ENCODE measurements at places on chromosomes 4 and X.

- DNase-seq = no peak
Measured at GRCh38 chr4:1862055-1862911, 6.3 kb upstream of the LETM1 start.

GRCh38 chr4:95000076-95000648, 242.4 kb downstream of the BMPR1B start:
- no peak for DNase-seq

- DNase-seq = peak; percentile 58
Measured at GRCh38 chr4:101400096-101400495, 52.8 kb upstream of the PPP3CA start.

- DNase-seq = no peak
Measured at GRCh38 chrX:23118890-23119527, 119.2 kb downstream of the DDX53 start.

DNA sequence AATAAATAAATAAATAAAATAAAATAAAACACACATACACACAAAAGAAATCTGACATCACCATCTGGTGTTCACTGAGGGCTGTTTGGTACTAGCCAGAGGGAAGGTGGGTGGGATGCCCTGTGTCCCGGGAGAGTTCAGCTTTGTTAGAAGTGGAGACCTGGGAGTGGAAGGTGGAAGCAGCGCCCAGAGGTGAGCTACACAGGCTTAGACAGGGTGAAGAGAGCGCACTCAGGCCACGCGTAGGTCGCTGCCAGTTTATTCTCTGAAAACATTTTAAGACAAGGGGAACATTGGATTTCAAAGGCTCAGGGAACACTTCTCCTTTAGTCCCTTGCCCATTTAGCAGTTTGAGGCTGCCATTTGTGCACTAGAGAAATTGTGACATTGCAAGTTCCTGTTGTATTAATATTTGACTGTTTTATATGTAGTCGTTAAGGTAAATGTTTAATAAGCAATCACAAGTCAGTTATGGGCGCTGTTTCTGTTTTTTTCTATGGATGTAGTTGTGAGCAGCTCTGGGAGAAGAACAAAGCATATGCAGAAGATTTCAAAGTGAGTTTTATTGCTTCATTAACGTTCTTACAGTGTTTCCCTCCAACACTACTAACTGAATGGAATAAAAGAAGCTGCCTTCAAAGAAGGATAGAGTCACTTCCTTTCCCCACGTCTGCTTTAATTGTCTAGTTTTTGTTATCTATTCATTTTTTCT, 405.5 kb upstream of the NR3C2 start:
- DNase-seq = no peak

DNA sequence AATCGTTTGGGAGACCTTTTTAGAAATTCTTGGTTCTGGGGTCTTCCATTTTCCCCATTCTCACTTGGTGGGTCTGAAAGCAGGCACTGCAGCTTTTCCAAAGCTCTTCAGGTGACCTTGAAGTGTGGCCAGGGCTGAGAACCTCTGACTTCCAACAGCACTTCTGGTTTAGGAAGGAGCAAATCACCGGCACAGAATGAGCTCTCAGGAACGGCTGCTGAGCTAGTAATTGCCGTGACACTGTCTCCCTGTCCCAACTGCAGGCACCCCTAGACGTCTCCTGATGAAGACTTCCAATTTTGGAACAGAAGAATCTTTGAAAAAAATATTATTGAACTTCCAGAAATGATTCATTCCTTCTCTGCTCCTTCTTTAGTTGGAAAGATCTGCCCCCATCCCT, 31.3 kb downstream of the CD38 start:
- DNase-seq = no peak

DNA sequence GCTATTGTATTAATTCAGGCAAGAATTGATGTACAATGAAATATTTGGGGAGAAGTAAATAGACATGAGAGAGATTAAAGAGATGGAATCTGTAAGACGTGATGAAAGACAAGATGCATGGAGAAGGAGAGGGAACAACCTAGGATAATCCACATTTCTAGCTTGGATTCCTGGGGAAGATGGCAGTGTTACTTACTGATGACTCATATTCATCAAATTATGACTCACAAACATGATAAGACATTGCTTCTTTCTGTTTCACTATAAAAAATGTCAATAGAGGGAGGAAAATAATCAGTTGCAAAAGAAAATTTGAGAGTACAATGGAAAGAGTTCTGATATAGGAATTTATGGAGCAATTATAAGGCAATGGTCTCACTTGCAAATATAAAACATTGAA, 104.1 kb upstream of the BMP3 start:
- DNase-seq = peak; percentile 35

DNA sequence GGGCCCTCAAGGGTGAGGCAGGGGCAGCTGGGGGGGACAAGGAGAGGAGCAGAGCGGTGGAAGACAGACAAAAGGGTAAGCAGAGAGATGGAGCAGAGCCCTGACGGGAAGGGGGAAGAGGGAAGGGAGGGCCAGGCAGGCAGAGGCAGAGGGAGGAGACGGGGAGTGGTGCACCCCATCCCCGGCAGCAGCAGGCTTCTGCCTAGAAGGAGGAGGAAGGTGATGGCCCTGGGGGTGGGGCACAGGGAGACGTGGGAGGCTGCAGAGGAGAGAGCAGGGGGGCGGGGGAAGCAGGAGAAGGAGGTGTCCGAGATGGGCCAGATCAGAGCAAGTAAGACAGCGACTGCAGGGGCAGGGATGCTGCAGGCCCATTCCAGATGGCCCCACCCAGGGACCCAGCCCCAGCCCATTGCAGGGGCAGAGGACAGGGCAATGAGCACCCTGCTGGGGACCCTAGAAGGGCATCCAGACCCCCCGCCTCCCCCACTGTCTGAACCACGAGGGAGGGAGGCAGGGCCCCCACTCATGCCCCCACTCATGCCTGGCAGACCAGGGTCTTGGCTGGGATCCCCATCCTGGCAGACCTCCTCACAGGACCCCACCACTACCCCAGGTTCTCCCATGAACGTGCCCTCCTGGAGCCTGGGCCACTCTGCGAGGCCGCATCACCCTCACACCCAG, 2.7 kb downstream of the L1CAM start:
- no peak for DNase-seq

GRCh38 chr4:117429506-117429905, 344.1 kb upstream of the TRAM1L1 start:
- no peak for DNase-seq

- DNase-seq = no peak
Measured at GRCh38 chrX:1072637-1073377, 139.6 kb downstream of the CRLF2 start.

DNA sequence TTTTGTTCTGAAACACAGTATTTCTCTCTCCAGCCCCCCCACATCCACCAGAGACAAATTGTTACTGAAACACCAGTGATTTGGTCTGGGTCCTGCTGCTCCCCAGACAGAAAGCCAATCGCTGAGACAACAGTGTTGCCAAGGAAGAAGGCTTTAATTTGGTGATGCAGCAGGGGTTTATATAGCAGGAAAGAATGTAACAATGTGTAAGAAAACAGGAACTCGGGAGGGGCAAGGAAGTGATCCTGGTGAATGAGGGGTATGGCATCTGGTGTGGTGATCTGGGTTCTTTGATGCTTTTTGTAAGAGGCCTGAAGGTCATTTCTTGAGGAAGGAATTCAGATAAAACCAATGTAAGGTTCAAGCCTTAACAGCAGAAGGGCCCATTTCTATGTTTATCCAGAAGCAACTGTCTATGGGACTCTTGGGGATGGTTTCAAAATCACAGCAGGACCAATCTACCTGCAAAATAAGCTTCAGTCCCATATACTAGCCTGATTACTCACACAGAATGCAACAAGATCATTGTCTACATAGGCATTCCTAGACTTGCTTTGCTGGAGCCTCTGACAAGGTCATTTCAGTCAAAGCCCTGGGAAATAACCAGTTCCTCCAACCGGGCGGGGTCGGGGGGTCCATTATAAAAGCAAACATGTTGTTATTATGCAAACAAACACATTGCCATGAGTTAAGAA, 445.2 kb upstream of the ZFP42 start:
- peak; percentile 76 for DNase-seq

DNA sequence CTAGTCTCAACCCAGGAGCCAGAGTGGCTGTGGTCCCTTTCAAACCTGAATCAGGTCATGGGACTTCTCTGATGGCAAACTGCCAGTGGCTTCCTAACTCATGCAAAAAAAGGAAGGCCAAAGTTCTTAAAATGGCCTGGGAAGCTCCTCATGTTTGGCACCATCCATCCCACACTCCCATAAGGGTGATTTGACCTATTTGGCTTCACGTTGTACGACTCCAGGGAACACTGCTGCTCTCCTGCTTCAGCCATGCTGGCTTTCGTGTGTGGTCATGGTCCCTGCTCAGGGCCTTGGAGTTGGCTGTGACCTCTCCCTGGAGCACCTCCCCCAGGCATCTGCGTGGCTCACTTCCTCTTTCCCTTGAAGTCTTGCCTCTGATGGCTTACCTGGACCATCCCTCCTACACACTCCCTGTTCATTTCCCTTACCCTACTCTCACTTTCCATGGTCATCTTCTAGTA, 12.8 kb upstream of the TMSB4X start:
- DNase-seq = no peak

- DNase-seq = no peak
Measured at GRCh38 chr4:87823724-87824123, 9.0 kb upstream of the MEPE start.

GRCh38 chrX:137033774-137034507, at the start of gene GPR101:
GPR101 (minus strand) TSS chrX:137033995; CDS start chrX:137031674, 2,321 bp downstream.
- no peak for DNase-seq

DNA sequence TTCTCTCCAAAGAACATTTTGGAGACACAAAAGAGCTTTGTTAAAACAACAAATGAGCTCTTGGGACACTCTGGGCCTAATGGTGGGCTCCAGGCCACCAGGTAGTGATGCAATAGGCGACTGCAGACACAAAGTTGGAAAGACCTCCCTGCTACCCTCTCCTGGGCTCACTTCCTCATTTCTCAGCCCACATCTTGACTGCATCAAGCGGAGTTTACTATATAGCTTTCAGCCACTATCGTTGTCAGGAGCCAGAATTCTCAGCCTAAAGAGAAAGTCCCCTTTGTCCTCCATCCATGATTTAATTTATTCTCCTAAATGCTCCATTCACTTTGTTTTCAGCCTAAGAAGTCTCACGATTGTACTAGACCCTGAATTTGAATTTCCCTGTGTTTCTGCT, 114.9 kb downstream of the EFHC2 start:
- DNase-seq = no peak

GRCh38 chr4:957581-958313, 15.6 kb downstream of the DGKQ start:
- DNase-seq = no peak

GRCh38 chr4:176780995-176781738, 11.6 kb downstream of the VEGFC start:
- DNase-seq = peak; percentile 51

DNA sequence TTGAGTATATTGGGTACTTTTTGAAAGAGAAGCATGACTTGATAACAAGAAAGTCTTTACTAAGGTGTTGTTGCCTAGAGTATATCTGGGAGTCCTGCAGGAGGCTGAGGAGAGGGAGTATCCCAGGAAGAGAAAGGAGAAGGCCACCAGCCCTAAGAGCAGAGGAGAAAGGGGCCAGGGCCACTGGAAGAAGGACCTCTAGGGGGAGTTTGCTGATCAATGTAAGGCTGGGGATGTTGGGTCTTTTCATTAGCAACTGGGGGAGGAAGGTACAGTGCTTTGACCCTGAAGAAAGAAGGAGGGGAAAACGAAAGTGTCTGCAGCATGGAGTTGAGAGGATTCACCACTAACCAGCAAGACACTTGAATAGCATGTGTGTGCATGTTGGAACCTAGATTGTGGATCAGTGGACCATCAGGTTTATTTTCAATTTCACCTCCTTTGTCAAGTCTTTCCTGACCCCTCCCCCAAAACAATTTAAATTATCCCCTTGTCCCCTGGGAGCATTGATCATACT, 4.5 kb downstream of the SMIM9 start:
- DNase-seq = no peak

DNA sequence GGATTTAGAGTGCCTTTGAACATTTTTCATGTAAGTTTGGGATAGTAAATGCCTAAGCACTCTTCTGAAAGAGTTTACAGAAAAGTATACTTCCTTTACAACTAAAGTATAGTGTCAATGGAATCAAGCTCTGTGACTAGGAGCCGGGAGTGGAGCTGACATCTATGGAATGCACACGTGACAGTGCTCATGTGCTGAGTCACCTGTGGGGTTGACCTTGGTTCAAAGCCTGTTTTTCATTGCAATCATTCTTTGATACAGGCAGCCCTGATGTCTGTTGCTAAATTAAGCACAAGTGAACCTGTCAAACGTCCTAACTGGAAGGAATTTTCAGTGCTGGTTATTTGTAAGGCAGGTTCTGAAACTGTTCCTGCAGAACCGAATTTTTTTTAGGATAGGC, 82.5 kb downstream of the GPAT3 start:
- peak; percentile 75 for DNase-seq

GRCh38 chr4:111464251-111465045, 680.8 kb upstream of the FAM241A start:
- no peak for DNase-seq

DNA sequence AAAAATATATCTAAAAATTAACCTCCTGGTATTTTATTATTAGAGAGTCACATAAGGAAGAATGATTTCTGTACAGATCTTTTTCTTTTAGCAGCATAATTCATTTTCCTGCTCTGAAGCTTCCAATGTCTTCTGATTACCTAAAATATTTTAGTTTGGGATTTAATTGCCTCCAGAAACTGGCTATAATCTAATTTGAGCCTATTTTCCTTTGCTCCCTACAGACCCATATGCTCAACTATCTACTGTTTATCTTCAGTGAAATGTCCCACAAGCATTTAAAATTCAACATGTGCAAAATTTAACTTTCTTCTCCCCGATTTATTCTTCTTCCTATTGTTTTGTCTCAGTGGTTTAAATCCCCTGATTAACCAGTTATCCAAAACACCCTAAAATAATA, 29.1 kb downstream of the NPY2R start:
- DNase-seq = no peak

DNA sequence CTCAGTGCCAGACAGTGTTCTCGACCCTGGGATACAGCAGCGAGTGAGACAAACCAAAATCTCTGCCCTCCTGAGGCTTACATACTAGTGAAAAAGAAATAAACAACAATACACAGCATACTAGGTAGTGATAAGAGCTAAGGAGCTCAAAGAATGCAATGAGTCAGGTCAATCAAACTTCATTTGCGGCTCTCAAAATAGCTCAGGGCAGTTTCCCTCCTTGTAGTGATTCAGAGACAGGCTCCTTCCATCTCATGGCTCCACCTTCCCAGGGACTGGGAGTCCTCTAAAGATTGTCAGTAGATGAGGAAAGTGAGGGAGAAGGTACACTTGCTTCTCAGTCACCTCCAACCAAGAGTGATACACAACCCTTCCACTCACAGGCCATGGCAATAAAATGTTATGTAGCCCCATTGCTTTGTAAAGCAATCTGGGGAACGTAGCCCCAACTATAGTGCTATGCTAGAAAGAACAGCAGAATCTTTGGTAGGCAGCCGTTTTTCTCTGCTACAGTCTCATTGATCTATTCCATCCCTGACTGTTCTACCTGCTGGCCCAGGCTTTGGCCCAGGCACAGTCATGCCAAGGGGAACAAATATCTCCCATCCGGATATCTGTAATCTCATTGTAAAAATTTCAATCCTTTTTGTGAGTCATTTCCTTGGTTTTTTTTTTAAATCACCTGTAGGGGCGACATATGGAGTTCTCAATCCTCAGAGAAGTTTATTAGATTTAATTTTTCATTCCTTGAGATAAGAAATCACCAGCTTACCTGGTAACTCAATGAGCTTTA, 183.1 kb upstream of the S100G start:
- DNase-seq = peak; percentile 57

GRCh38 chr4:108783665-108784463, 21.0 kb upstream of the ETNPPL start:
- DNase-seq = no peak

GRCh38 chr4:115119804-115120352, 6.5 kb upstream of the NDST4 start:
- peak; percentile 11 for DNase-seq

Data from fibroblast of skin of back (primary cell).